ENCODE measurements at places on chromosomes 7 and 10.

GRCh38 chr7:3958109-3958483, 657.0 kb downstream of the SDK1 start:
- no peak for DNase-seq

- no peak for DNase-seq
Measured at GRCh38 chr7:10469476-10469875, 504.2 kb upstream of the PHF14 start.

DNA sequence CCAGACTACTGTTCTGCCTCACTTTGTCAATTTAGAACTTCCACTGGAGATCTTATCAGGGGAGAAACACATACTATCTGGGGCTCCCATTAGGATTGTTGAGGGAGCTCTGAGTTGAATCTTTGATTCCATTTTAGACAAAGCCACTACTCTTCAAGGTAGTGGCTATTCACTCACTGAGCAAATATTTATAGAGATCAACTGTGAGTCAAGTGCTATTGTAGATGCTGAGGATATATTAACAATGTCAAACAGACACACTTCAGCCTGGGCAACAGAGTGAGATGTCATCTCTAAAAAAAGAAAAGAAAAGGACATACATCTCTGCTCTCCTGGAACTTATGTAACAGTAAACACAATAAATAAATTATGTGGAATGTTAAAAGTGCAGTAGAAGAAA, 315.3 kb downstream of the PTEN start:
- no peak for DNase-seq

DNA sequence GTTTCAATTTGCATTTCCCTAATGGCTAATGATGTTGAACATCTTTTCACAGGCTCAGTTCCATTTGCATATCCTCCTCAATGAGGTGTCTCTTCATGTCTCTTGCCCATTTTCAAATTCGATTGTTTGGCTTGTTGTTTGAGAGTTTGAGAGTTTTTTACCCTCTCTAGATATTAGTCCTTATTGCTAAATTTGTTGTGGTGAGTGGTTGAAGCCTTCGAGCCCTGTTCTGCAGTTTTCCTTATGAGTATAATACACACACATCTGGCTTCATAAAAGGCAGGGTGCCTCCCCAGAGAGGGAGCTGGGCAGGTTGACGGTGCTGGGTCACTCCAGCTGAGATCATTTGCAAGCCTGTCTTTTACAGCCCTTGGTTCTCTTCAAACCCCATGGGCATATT, 65.1 kb downstream of the RGS10 start:
- DNase-seq: no peak

DNA sequence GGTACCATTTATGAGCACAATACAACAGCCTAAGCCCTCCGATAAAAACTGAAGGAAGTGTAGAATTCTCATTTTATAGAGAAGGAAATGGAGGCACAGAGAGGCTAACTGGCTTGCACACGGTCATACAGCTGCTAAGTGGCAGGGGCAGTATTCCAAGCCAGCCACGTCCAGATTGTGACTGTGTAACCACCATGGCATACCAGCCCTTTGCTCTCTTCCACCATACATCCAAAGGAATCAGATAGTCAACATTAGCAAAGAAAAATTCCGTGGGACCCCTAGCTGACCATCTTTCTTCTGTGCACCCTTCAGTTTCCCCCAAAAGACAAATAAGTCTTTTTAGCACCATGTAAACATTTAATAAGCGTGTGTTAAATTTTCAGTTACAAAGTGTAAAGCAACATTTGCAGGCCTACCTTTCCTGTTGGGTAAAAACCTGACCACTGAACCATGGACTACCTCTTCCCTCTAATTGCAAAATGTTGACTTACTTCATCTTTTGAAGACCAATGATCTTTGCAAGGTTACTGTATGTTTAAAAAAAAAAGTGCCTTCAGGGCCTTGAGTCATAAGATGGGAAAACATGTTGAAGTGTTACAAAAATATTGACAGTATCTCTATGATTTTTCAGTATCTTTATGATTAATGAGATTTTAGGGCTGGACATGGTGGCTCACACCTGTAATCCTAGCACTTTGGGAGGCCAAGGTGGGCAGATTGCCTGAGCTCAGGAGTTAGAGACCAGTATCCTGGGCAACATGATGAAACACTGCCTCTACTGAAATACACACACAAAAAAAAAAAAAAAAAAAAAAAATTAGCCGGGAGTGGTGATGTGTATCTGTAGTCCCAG, 24.3 kb upstream of the PDZD8 start:
- DNase-seq: no peak

DNA sequence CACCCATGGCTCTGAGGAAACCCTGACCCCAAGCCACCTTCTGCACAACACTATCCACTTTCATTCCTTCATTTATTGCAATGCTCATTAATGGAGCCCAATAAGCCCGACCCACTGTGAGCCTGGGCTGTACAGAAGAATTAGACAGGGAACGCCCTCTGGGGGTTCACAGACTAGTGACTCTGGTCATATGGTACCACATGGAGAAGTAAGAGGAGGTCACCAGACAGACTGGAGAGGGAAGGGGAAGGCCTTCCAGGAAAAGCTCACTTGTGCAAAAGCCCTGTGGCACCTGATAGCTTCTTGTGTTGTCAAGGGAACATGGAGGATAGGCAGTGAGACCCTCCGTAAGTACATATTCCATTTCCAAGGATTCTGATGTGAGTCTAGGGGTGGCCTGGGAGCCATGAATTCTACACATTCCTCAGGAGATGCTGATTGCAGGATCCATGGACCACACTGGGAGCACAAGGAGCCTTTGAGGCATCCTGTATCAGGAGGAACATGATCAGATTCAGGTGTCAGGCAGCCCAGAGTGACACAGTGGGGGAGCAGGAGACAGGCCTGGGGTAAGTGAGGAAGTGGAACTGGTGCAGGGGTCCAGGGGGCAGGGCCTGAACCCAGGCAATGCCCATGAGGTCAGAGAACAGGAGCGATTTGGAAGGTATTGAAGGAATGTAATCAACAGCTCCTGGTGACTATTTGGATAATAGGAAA, 19.9 kb downstream of the TMEM72 start:
- no peak for DNase-seq

GRCh38 chr10:4579844-4580243, 246.2 kb upstream of the AKR1E2 start:
- DNase-seq: no peak

GRCh38 chr10:13658871-13659685, 72.3 kb downstream of the PRPF18 start:
- no peak for DNase-seq

GRCh38 chr10:85761906-85762445, 604.6 kb downstream of the GRID1 start:
- DNase-seq: no peak

GRCh38 chr10:33739031-33739430, 404.6 kb upstream of the NRP1 start:
- DNase-seq: no peak

DNA sequence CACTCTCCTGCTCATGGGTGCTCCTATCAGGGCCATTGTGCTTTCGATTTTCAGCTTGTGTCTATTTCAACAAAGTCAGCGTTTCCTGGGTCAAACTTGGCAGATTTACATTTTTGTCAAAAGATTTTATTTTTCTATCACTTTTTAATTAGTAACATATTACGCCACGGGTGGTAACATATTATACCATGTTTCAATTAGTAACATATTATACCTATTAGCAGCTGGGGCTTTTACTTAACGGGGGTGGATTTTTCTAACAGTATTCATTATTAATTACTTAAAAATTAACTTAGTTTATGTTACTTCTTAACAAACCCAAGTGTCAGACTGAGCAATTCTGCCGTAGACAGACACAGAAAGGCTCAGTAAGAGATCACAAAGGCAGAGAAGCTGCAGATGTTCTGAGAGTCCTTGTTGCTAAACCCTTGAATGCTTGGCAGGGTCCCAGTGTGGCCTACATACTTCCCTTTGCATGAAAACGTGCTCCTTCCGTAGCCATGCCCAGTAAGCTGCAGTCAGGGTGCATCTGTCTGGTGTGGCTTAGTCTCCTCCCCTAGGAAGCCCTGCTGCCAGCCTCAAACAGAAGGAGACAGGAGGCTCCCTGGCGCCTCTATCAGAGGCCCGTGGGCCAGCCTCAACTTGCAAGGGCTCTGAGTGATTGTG, 263.1 kb upstream of the CXCL12 start:
- DNase-seq: no peak

DNA sequence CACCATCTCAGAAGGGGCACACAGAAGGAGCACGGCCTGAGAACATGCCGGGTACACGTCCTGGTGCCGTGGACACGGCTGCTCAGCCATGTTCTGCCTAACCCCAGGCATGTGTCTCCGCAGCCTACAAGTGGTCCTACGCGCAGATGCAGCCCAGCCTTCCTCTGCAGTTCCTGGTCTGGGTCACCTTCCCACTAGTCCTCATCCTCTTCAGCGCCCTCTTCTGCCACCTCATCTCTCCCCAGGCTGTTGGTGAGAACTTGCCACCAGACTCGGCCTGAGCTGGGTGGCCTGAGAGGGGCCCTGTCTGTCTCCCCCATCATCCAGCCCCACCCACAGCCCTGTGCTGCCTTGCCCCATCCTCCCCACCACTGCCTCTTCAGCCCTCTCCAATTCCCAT, 5.3 kb downstream of the CLCN1 start:
- no peak for DNase-seq

GRCh38 chr10:61390851-61391250, 62.3 kb downstream of the TMEM26 start:
- DNase-seq: peak; percentile 36

DNA sequence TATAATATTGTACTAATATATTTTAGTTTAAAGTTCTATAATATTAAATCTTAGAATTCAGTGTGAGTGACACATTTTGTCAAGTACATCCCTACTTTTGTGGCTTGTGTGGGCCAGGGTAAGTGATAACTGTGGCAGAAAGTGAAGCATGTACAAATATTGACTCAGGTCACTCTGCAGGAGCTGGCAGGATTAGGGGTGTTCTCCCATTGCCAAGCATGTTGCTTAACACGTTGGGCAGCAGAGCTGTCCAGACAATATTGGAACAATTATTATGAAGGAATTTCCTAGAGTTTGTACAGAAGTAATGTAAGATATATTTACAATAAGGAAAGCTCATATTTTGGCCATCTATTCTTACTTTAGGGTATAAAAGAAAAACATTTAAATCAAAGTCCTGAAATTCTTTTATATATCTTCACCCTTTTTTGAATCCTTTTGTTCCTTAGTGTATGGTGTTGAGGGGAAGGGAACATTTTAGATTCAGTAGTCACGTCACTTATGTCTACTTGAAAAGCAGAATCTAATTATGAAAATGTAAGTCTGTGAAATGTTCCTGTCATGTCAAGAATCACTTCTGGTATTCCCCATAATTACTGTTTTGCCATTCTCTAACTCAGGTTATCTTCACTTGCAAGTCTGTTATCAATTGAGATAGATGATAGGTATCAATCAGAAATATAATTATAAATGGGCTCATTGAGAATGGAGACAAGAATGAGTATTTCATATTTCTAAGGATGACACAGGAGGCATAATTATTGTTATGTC, 4.0 kb downstream of the HDAC9 start:
- no peak for DNase-seq

- DNase-seq: no peak
Measured at GRCh38 chr7:120229084-120229483, 43.9 kb upstream of the KCND2 start.

- peak; percentile 26 for DNase-seq
Measured at GRCh38 chr7:521221-522070, 1.8 kb upstream of the PDGFA start.

DNA sequence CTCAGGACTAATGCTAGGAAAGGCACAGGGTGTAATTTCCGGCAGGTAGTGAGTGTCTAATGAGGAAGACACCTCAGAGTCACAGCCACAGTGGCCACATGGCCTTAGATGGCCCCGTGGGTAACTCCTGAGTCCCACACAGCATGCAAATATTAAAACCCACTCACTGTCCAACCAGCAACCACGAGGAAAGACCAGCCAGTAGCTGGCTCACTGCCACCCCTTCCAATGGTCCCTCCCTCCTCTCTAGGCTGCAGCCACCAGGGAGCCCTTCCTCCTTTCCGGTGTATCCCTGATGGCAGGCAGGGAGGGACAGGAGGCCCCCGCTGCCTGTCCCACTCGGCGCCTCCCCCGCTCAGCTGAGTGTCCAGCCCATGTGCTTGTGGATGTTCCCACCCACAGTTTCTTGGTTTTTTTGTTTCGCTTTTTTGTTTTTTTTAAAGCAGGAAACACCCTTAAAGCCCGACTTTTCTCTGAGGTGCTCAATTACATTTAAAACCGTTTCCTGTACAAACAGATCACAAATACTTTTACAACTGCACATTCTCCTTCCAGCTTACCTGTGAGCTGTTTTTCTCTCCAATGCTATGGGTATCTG, 9.2 kb downstream of the BNIP3 start:
- peak; percentile 28 for DNase-seq

- DNase-seq: no peak
Measured at GRCh38 chr10:3225561-3225960, 53.0 kb upstream of the PITRM1 start.

- no peak for DNase-seq
Measured at GRCh38 chr7:19728716-19729115, 19.9 kb upstream of the POLR1F start.

DNA sequence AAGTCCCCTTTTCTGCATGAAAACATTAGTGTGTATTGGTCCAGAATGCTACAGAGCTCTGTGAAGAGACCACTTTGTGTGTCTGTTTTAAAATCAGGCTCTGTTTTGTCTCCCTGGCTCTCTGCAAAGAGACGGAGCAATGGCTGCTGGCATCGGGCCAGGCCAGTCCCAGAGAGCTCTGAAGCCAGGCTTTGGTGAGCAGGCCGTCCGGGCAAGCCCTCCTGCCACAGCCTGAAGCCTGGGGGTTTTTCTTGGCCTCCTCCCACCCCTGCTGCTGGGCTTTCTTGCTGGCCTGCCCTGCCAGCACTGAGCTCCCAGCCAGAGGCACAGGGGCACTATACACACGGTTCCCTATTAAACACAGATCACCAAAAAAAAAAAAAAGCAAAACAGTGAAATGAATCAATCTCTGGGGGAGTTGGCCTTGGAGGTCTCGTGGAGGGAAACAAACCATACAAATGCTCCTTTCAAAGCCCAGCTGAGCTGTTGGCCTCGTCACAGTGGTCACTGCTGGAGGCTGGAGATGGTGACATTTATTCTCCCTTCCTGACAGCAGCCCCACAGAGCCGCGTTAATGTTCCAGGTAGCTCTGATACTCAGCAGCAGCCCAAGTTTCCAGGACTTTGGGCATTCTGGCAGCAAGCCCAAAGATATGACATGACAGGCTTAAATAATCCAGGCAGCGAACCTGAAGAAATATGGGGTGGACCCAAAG, 237.2 kb downstream of the TCF7L2 start:
- no peak for DNase-seq

DNA sequence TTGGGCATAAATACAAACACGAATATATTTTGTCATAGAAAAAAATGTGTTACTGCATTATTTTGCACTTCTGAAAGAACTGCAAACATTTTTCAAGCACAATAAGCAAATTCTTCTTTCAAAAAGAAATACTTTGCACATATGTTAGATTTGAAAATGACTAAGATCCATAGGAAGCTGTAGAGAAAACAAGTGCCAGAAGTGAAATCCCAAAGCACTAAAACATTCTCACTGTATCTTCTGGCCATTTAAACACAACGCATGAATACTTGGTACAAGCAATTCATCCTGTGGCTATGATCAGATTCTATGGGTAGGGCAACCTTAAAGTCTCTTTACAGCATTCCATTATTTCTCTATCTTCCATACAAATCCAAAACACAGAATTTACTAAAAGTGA, 225.4 kb upstream of the IMMP2L start:
- no peak for DNase-seq

All from activated CD4-positive, alpha-beta T cell treated with anti-CD3 and anti-CD28 coated beads, Interleukin-10, Interleukin-2, amounts not matched to agents 100 ng/mL and 50 ng/mL, durations not matched to agents 16 hours and 8 hours (primary cell).